SW 1271 (cell line): ENCODE measurements at places on chromosomes 6 and 20.

DNA sequence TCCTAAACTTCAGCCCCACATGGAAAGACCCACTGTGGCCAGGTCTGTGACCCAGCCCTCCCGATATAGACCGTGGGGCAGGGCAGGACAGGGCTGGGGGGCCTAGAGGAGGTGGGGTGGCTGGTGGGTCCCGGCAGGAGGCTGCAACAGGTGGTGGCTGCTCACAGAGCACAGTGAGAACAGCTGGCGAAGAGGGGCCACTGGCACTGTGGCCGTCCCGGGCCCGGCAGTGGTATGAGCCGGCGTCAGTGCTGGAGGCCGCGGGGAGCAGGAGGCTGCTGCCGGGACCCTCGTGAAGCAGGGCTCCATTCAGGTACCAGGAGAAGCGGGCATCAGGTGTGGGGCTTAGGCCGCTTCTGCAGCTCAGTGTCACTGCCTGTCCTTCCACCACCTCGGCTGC is 13.4 kb downstream of the SIGLEC1 start:
- no peak for DNase-seq

DNA sequence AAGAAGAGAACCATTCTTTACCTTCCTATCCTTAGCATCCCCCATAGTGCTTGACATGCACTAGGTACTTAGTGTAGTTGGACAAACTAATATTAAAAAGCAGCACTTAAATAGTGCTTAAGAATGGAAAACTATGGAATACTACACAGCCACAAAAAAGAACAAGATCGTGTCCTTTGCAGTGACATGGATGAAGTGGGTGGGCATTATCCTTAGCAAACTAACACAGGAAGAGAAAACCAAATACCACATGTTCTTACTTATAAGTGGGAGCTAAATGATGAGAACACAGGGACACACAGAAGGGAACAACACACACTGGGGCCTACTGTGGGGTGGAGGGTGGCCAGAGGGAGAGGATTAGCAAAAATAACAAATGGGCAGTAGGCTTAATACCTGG is 66.8 kb downstream of the EPHA7 start:
- DNase-seq = no peak

- no peak for DNase-seq
Observed at GRCh38 chr20:1130058-1130694, 11.8 kb downstream of the PSMF1 start.

DNA sequence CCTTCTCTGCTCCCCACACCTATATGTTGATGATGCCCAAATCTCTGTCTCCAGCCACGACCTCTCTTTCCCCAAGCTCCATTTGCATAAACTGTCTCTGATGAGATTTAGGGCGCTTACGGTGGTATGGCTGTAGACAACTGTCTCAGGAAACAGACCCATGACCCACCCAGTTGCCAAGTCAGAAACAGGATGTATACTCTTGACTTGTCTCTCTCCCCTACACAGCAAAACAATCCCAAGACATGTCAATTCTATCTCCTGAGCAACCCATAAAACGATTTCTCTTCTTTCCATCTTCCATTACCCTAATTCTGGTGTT is 13.9 kb downstream of the GNL1 start:
- no peak for DNase-seq

GRCh38 chr6:9461188-9461587 is 953.7 kb downstream of the TFAP2A start:
- DNase-seq = no peak

GRCh38 chr6:43740961-43741764 is 28.8 kb upstream of the VEGFA start:
- no peak for DNase-seq

- no peak for DNase-seq
Observed at GRCh38 chr6:118574051-118574865, 26.2 kb downstream of the PLN start.

GRCh38 chr20:32777177-32777956 is 15.2 kb downstream of the DNMT3B start:
- DNase-seq = no peak

- DNase-seq = no peak
Observed at GRCh38 chr6:153215242-153215641, 84.2 kb upstream of the RGS17 start.

DNA sequence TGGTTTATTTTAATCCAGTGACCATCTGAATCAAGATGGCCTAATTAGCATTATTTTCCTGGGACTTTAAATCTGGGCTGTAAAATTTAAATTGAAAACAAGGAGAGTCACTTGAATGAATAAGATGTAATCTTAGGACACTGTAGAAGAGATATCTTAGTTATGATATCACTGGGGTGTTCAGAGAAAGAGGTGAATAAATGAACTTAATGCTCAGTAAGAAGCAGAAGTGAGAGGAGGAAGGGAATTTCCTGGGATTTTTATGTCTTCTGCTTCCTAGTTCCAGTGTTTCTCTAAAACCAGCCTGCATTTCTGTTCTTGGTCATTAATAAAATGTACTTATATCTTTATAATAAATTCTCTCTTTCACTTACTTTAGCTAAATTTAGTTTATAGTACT is 136.8 kb upstream of the PTPRK start:
- DNase-seq = no peak

- DNase-seq = no peak
Observed at GRCh38 chr6:167745670-167746389, 80.9 kb upstream of the AFDN start.

- no peak for DNase-seq
Observed at GRCh38 chr20:53934421-53935343, 135.7 kb downstream of the BCAS1 start.

DNA sequence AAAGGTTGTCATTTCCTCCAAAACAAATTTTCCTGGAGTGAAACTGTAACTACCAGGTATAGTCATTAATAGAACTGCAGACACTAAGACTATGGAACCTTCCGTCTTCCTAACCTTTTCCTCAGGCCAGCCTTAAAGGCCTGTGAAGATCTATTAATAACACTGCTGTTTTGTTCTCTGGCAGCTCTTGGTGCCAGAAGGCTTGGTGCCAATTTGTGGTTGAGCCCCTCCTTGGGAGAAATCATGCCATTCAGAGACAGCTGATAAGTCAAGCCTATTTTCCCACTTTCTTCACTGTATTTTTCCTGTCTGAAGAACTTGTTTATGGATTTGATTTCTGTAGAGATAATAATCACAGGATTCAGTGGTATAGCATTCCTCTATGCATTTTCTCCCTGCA is 64.8 kb downstream of the HCRTR2 start:
- DNase-seq = no peak

DNA sequence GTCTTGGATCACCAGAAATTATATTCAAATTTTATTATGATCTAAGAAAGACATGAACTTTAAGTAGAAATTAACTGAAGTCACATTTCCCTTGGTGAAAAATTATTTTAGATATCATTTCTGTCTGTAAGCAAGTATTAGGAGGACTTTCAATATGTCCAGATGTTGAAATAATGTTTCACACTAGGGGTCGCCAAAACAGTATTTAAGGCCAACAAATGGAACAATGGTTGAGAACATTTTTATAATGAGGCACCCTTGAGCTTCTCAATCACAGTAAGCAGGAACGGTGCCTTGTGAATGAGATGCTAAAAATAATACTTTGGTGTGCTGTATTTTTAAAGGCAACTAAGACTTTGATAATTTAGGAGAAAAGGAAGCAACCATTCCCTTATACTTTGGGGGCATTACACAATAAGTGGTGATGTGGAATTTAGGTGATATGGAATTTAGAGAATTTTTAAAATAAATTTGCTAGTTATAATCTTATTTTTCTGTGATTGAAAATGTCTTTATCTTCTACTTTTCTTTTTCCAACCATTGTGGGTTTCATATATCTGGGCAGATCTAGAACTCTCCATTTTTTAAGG is 9.6 kb upstream of the SF3B5 start:
- DNase-seq = peak; percentile 71
